Melanocyte of skin (primary cell): ENCODE measurements at places on chromosomes 3 and 15. TPM values are rescaled to one million over a fixed set of nuclear protein-coding genes. Genes with fewer than 3 reads are reported as not detected.

TRAT1 gene
- not detected in 2 replicates for total RNA-seq

MUC20 gene
- under 0.01 and 0.73 TPM in 2 replicates for total RNA-seq

ADCY5 gene
- total RNA-seq: 0.34 and 1.5 TPM in 2 replicates

VEPH1 gene
- 44.3 and 259 TPM in 2 replicates for total RNA-seq

NLGN1 gene
- 77.4 and 106 TPM in 2 replicates for total RNA-seq

SGO1 gene
- 6.2 and 10.3 TPM in 2 replicates for total RNA-seq

MCTP2 gene
- 8.7 and 20.4 TPM in 2 replicates for total RNA-seq

ATOSA gene
- total RNA-seq: 14.0 and 19.0 TPM in 2 replicates

ZFYVE19 gene
- 36.0 and 42.7 TPM in 2 replicates for total RNA-seq

FGD5 gene
- total RNA-seq: not detected in 2 replicates
